Left renal pelvis (tissue), 4 donors: ENCODE measurements at places on chromosomes 7 and 10.

DNA sequence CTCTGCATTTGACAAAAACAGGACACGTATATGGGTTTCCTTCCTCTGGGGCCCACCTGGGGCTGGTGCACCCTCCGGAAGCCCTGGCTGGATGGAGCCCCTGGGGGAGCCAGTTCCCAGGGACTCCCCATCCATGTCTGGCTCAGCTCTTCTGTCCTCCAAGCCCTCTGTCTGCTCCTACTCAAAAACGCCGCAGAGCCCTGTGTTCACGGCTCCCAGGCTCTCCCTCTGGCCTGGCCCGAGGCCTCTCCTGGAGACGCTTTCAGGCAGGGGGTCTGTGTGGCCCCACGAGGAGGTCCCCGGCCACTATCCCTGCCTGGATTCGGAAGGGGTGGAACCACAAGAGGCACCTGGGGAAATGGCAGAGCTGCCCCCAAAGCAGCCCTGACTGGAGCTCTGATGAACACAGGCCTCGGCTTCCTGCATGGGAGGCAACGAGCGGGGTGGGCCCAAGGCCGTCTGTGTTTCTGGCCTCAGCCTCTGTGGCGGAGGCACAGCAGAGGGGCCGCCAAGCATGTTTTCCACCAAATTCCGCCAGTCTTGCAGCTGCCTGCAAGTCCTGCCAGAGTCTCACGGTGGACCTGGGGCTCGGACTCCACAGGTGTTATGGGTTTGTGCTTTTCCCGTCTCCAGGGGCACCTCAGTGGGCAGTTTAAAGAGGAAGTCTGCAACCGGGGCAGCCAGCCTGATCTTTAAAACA lies 22.6 kb upstream of the INPP5A start:
- no peak for DNase-seq

- DNase-seq: no peak
Observed at GRCh38 chr7:30330134-30331111, 46.0 kb downstream of the ZNRF2 start.

GRCh38 chr7:112819536-112819935 lies 29.3 kb upstream of the TMEM168 start:
- DNase-seq: no peak

DNA sequence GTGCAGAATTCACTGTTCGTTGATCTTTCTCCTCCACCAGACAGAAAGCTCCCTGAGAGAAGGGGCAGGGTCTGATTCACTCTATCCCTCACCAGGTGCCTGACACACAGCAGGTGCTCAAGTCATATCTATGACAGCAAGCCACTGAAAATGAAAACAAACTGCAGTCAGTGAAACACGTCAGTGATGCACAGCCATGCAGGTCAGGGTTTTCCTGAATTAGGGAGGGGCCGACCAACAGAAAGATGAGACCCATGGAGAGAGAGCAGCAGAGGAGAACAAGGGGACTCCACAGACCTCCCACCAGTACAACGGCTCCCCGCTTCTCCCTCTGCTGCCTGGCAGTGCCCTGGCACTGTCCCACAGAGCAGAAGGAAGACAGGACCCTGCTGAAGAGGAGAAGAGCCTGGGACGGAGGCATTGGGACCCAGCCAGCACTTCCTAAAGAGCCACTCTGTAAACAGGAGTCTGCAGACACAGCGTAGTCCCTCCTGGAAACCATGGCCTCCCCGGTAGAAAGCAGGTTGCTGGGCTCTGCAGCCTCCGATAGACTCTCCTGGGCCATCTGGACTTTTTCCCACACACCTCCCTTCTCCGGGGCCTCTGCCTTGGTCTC lies 50.3 kb downstream of the FAM53B start:
- DNase-seq: no peak

DNA sequence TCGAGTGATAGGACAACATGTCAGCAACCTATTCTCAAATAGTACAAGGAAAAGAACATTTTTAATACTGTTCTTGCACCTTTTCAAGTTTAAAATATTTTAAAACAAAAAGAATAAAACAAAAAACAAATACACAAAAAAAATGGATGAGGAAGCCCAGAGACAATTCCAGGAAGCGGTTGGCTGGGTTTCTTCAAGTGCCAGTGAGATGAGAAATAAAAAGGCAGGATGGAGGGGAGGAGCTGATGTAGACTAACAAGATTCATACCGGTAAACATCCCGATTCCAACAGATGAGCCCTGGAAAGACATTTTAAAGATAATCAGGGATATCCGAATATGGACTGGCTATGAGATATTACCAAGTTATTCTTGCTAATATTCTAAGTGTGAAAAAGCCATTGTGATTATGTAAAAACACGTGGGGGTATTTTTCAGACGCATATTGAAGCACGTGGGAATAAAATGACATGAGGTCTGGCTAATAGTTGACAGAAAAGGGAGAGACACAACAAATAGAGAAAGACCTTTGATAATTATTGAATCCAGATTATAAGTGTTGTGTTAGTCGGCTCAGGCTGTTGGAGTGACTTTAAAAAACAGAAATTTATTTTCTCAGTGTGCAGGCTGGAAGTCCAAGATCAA lies 101.3 kb upstream of the LRRC4 start:
- no peak for DNase-seq

DNA sequence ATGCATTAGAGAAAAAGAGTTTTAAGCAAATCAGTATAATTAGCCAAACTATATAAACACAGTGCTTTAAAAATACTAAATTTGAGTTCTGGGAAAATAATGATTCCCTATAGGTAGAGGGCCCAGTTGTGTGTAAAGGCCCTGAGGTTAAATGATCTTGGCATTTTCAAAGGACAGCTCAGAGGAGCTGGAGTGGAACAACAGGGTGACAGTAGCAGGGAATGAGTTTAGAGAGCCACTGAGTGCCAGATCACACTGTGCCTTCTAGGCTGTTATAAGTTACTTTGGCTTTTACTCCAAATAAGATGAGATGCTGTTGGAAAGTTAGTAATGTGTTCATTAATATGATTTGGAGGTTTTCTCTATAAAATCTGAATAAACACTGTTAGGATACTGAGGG lies 34.6 kb downstream of the VWDE start:
- no peak for DNase-seq

DNA sequence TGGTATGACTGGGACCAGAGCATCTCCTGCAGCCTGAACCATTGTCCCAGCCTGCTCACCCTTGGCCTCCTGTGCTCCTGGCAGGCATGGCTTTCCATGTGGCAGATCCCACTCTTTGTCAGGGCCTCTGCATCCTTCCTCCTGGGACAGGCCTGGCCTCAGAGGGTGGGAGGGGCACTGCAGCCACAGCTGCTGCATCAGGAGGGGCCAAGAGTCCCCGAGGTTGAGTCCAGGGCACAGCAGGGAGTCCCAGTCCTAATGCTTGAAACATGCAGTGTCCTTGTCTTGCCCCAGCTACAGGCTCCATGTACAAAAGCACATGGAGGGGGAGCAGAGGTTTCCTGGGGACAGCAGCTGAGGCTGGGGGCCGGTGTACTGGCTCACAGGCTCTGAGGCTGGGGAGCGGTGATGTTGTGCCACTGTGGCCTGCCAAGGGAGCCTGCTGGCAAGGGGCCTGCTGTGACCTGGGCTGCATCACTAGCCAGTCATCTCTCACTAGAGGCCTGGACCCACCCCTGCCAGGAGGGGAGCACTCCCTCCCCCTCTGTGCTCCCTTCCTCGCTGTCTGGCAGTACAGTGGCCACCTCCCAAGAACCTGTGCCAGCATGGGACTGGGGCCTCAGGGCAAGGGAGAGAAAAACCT lies 144.8 kb downstream of the ZNF248 start:
- no peak for DNase-seq

GRCh38 chr7:51980812-51981211 lies 664.2 kb upstream of the COBL start:
- no peak for DNase-seq
